ENCODE measurements at places on chromosomes 6 and 20.

GRCh38 chr6:127120023-127120786 lies 1.7 kb downstream of the RSPO3 start:
- DNase-seq = no peak

DNA sequence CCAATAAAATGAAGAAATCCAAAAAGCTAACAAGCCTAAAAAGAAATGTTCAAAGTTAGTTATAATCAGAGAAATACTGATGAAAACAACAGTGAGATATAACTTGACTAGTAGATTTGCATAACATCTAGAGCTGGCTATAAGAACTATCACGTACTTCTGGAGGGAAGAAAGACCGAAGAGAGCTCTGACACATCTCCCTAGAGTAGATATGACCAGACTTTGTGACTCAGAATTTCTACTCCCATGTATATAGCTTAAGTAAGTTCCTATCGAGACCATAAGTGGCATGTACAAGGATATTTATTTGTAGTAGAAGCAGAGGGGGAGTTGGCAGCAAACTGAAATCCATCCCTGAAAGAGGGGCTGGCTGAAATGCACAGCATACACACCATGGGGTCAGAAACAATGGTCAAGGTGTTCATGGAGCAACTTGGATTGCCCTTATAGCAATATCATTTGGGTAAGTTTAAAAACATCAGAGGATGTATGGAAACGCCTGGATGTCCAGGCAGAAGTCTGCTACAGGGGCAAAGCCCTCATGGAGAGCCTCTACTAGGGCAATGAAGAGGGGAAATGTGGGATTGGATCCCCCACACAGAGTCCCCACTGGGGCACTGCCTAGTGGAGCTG lies 25.6 kb upstream of the IL17A start:
- no peak for DNase-seq

- no peak for DNase-seq
These were observed 391.5 kb downstream of the CD83 start for GRCh38 chr6:14509120-14509519.

DNA sequence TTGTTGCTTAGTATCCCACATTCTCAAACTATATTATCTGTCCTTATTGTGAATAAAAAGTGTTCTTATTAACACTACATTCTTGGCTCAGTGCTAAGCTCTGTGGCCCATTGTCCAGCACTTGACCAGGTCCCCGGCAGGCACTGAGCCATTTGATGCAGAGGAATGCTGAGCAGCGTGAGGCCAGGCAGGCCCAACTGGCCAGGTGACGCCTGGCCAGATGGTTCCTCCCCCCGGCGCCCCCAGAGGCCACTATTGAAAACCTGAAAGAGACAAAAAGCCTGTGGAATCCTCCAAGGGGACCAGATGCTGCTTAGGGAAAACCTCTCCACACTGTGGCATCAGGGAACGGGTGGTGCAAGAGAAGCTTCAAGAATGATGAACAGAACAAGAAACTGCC lies 597.5 kb upstream of the JAG1 start:
- peak; percentile 18 for DNase-seq

DNA sequence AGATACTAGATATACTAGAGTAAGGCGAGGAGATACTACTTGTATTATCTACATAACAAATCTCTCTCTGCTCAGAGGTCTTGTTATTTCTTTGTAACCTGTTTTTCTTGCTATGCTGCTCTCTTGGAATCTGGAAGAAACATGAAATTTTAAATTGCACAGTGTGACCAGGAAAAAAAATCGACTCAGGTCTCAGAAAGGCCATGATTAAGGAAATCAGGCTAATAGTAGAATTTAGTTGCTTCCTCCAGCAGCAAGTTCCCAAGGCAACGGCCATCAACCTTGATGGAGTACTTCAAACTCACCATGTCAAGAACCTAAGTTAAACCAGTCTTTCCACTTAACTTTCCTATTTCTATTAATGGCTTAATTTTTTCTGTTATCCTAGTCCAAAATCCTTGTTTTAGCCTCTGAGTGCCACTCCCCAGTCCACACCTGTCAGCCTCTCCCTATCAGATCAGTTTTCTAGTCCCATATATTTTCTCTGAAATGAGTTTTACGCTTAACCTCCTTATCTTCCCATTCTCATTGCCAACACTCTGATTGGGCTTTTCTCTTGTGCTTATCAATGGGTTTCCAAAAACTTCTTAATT lies 87.7 kb upstream of the BEND3 start:
- no peak for DNase-seq
